Midbrain (tissue), 1 donor: ENCODE measurements at places on chromosomes 2 and 18.

DNA sequence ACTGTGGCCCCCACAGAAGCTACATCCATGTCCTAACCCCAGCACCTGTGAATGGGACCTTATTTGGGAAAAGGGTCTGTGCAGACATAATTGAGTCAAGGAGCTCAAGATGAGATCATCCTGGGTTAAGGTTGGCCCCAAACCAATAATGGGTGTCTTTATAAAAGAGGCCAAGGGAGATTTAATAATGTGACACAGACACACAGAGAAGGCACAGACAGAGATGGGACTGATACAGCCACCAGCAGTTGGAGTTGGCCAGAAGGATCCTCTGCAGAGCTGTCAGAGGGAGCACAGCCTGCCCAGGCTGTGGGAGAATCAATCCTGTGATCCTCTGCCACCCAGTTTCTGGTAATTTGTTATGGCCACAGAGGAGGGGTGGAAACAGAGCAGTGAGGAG is 26.0 kb downstream of the SNORC start:
- DNase-seq, result no peak

GRCh38 chr2:141911485-141912066 is 219.2 kb downstream of the LRP1B start:
- peak; percentile 25 for DNase-seq

- no peak for DNase-seq
Measured at GRCh38 chr18:1014951-1015624, 110.4 kb downstream of the ADCYAP1 start.

- peak; percentile 28 for DNase-seq
Measured at GRCh38 chr2:129812071-129812470, 167.4 kb upstream of the RAB6C start.

DNA sequence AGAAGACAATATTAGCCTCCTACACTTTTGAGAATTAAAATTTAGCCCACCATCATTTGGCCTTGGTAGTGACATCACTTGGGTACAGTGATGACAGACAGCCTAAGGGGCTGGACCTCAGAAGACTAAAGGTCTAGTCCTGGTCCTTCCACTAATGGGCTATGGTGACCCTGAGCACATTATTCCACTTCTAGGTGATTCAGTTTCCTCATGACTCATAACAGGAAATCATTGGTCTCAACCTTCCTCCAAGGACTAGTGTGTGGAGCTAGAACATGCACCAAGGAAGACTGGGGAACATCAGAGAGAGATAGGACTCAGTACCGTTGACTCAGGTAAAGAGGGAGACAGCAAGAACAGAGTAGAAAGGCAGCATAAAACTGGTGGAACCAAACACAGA is 64.0 kb downstream of the TFCP2L1 start:
- DNase-seq, result no peak

- no peak for DNase-seq
Measured at GRCh38 chr2:128949360-128949759, 630.7 kb upstream of the HS6ST1 start.
